NCI-H1092 treated with DMSO at 0.1 percent for 48 hours (cell line): ENCODE measurements at places on chromosomes 13 and 19.

DNA sequence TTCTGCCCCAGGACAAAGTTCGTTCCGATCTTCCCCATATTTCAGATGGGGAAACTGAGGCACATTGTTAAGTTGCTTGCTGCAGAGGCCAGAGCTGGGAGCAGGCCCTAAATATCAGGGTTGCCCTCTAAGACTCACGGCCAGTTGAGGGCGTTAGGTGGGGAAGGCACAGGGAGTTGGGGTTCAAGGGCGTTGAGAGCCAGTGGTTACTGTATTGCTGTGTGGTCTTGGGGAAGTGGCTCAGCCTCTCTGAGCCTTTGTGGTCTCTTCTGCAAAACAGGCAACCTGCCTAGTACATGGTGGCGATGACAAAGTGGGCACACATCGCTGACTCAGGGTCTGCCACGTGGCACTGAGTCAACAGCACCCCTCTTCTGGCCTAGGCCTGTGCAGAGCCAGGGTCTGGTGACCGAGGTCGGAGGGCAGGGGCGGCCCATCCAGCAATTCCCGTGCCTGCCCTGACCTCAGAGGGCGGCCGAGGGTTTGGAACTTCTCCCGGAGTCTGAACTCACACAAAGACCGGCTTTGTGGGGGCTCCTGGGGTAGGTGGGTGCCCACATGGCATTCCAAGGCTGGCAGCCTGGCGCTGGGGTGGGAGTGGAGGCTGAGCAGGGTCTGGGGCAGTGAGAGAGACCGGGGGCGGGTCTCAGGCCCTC is 10.2 kb downstream of the TNFAIP8L1 start:
- DNase-seq = no peak

GRCh38 chr13:109788372-109789111 is 2.2 kb upstream of the IRS2 start:
- DNase-seq = no peak

GRCh38 chr13:112955271-112955937 is 13.6 kb upstream of the MCF2L start:
- DNase-seq = no peak

GRCh38 chr19:38904581-38905539 is 5.1 kb downstream of the NFKBIB start:
- DNase-seq = no peak

GRCh38 chr13:33509642-33510229 is 224.2 kb upstream of the STARD13 start:
- no peak for DNase-seq

- no peak for DNase-seq
Measured at GRCh38 chr19:55690769-55691545, 15.9 kb downstream of the EPN1 start.

- peak; percentile 30 for DNase-seq
Measured at GRCh38 chr13:53079691-53080090, 51.1 kb downstream of the OLFM4 start.

GRCh38 chr19:33446330-33447293 is 73.1 kb downstream of the CEBPG start:
- no peak for DNase-seq

DNA sequence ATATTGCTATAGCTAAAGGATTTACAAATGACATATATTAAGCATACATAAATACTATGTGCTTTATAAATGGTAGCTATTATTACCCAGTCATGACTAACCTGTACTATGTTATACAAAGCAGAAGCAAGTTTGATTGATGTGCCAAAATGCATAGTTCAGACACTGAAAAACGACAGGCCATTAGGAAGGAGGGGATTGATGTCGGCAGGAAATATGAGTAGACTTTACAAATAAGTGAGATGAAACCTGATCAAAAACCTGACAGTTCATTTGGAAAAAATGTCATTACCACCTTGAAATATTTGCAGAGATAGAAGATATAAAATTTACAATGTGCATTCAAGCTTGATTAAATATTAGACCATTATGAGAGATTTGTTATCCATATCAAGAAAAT is 38.8 kb upstream of the TPP2 start:
- DNase-seq = no peak

- DNase-seq = no peak
Measured at GRCh38 chr13:95784161-95784899, 107.4 kb downstream of the DNAJC3 start.

DNA sequence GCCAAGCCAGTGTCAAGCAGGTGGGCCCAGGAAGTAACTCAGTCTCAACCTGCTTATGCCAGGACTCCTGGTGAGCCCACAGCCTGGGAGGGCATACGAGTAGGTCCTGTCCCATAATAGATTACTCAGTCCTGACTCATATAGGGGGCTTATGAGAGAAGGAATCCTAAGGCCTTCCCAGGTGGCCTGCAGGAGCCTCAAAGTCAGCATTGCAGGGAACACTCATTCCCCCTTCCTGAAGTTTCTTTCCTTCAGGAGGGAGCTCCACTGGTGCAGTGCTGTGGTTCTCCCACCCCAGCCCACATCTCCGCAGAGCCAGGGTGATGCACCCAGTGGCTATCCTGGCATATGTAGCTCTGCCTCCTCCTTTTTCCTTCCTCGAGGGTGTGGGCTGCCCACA is 137.3 kb downstream of the ZIC5 start:
- DNase-seq = no peak

- DNase-seq = peak; percentile 47
Measured at GRCh38 chr13:98879957-98880356, 97.9 kb downstream of the DOCK9 start.

GRCh38 chr19:5561559-5561958 is 6.2 kb downstream of the TINCR start:
- no peak for DNase-seq

- no peak for DNase-seq
Measured at GRCh38 chr13:77016888-77017623, 9.9 kb downstream of the FBXL3 start.

DNA sequence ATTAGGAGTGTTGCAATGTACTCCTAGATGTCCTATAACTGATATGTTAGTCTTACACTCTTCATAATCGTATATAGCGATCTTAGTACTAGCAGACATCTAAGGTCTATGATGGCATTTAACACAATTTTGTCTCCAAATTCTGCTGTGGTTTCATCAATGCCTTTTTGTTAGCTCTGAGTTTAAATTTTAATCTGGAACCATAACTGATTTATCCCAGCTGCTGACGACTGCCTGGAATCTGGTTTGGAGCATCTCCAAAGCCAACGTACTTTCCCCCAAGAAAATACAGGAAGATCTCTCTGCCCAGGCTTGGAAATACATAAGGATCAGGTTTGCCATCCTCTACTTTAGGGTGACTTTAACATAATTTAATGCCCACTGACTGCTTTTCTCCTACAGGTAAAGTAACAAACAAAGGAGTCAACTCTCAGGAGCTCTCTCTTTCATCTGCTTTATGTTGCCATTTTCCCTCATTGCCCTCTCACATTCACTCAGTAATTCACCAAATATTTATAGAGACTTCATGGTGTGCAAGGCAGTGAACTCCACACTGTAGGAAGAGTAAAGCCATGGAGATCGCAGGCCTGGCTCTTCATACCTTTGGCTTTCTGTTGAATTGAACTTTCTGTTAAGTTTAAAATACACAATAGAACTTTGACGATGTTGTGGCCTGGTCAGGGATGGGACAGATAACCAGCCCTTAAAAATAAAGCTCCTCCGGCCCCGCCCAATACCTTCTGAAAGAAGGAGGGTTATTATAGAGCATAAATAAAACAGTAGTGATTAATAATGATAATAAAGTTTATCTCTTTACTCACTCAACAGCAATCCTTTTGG is 23.3 kb upstream of the SPART start:
- DNase-seq = no peak

DNA sequence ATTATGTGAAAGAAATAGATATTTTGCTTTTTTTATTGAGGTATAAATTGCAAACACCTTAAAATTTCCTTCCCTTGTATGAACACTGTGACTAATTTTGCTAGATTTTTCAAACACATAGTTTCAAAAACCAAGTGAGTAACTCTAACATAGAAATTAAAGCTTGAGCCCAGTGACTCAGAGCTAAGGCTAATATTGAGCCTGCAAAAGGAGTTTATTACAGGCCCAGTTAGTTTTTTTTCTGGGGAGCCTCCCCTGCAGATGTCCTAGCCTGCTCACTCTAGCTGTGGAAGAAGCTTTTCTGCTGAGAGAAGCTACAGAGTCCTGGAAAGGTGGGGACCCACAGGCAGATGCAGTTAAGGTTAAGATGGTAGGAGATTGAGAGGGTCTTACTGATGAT is 3.4 kb downstream of the ZNF430 start:
- no peak for DNase-seq

DNA sequence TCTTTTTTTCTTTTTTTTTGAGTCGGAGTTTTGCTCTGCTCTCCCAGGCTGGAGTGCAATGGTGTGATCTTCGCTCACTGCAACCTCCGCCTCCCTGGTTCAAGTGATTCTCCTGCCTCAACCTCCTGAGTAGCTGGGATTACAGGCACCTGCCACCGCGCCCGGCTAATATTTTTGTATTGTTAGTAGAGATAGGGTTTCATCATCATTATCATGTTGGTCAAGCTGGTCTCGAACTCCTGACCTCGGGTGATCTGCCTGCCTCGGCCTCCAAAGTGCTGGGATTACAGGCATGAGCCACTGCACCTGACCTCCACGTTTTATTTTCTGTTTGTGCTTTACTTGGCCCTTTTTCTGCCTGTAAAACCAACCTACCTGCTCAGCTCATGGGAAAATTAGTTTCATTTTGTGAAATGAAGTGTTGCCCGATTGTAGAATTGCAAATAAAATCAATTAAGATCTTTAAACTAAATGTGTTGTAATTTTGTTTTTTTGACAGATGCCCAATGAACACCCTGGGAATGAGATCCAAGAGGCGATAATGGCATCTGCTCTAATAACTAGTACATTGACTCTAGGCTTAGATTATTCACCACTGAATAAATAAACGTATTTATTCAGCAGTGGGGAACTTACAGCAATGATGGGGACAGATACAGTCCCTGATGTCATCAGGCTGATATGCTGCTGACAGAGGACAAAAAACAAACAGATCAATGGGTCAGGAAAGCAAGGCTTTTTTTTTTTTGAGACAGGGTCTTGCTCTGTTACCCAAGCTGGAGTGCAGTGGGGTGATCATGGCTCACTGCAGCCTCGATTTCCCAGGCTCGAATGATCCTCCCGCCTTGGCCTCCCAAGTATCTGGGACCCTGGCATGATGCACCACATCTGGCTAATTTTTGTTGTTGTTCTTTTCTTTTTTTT is 2.2 kb upstream of the RAB11B start:
- peak; percentile 13 for DNase-seq

GRCh38 chr13:59641817-59642216 is 521.9 kb downstream of the DIAPH3 start:
- DNase-seq = no peak

- DNase-seq = no peak
Measured at GRCh38 chr13:43263047-43263446, 239.7 kb downstream of the DNAJC15 start.

DNA sequence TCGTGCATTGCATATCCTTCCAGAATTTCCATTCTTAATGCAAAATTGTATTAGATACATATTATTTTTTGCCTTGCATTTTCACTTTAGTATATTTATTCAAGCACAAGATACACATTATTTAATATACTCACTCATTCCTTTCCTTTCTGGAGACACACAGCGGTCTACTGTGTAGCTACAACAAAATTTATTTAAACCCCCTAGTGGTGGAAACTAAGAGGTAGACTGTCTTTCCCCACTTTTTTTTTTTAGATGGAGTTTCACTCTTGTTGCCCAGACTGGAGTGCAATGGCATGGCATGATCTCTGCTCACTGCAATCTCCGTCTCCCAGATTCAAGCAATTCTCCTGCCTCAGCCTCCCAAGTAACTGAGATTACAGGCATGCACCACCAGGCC is 2040.3 kb upstream of the PCDH20 start:
- DNase-seq = no peak

DNA sequence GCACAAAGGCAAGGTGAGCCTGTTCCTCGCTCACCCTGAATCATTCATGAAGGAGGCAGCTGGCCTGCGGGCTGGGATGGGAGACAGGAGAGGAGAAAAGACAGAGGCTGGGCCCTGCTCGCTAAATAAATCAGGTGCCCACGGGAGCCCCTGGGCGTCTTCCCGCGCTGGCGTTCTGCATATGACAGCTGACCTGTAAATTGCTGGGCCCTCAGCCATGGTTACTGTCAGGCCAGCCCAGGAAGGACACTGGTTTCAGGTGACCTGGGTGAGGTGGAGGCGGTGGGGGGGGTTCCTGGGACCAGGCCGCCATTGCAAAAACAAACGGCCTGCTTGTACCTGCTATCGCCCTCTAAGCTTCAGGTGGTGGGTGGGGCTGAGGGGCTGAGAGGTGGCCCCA is 3.4 kb upstream of the PTBP1 start:
- no peak for DNase-seq

DNA sequence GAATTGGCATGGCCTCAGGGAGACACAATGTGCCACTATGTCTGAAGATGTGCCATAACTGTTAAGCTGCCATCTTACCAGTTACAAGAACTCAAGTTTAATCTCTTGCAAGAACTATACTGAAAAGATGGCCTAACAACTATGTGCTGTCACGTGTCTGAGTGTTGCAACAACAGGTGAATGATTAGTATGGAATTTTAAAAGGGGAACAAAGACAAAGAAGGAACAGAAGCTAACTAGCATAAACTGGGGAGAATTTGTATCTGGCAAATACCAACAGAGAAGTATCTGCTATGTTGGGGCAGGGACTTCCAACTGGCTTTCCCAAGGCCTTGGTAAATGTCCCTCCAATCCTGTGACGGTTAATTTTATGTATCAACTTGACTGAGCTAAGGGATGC is 11.5 kb upstream of the ACOD1 start:
- no peak for DNase-seq

DNA sequence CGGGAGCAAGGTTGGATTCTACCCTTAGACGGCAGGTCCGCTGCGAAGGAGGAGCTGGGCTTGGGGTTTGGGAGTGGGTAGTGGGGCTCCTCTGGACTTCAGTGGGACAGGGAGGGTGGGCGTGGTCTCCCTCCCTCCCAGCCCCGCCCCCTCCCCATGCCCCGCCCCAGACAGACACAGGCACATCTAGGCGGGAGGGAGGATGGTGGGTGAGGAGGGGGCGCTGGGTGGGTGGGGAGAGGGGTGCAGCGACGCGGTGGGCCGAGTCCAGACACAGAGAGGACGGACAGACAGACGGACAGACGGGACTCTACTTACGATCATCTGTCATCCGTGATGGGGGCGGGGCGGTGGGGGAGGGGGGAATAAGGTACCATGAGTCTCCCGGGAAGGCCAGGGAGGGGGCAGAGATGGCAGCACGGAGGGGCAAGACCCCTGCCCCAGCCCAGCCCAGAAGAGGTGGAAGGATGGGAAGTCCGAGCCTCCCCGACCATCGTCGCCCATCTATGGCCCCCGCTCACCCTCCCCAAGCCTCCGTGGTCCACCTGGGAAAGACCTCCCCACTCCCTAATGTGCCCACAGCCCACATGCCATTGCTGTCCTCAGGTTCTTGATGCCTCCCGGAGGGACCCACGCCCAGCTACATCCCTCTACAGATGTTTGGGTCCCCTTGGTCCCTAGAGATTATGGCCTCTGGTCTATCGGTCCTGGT is 64.8 kb downstream of the UNC13A start:
- no peak for DNase-seq

- no peak for DNase-seq
Measured at GRCh38 chr13:114257014-114257413, 22.3 kb downstream of the CDC16 start.

- DNase-seq = no peak
Measured at GRCh38 chr13:30100226-30100625, 207.1 kb downstream of the KATNAL1 start.
